ENCODE measurements at places on chromosomes 6 and 20.

GRCh38 chr20:40628877-40629276 is 60.2 kb downstream of the MAFB start:
- no peak for DNase-seq

GRCh38 chr6:161038229-161039031 is 46.9 kb downstream of the MAP3K4 start:
- no peak for DNase-seq

DNA sequence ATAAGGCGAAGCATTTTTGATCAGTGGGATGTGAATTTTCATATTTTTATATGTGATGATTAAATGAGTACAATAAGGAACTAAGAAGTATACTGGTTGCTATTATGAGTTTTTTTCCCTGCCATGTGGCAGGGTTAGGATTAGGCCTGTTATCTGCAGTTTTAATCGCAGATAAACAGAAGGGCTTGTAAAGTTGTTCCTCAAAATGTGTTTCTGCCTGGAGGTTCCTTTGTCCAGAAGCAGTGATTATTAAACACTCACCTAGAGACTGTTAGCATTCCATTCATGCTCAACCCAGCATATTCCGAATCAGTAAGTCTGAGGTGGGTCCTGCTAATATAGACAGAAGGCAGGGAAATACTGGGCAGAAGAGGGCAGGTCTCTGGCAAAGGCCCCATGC is 316.0 kb downstream of the CLIC5 start:
- DNase-seq, result no peak

DNA sequence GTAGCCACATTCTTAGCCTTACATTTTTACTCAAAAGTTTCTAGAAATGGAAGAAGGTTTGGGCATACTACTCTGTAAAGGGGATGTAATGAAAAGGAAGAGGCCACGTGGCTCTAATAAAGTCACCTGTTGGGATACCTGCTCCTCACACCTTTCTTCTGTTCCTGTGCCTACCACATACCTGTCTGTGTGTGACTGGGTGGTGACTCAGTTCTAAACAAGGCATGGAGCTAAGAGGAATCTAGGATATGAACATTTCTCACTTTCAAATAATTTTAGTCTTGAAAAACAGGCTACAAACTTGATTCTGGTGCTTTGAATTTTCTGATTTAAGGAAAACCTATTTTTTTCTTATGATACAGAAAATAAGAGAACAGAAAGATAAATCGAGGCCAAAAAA is 363.6 kb downstream of the RFPL4B start:
- no peak for DNase-seq

- DNase-seq, result no peak
These were observed 105.3 kb upstream of the KCNG1 start for GRCh38 chr20:51128198-51128597.
